ENCODE measurements at places on chromosomes 6 and 20.

- DNase-seq, result no peak
Observed at GRCh38 chr6:2111162-2111677, 134.2 kb downstream of the GMDS start.

GRCh38 chr6:37623666-37624065, 74.0 kb downstream of the MDGA1 start:
- no peak for DNase-seq

- no peak for DNase-seq
Observed at GRCh38 chr6:125232466-125232865, 69.3 kb downstream of the HDDC2 start.

GRCh38 chr6:45721665-45722064, 294.0 kb downstream of the CLIC5 start:
- no peak for DNase-seq

GRCh38 chr20:12358006-12358654, 440.4 kb downstream of the BTBD3 start:
- no peak for DNase-seq

GRCh38 chr20:43535370-43536004, 23.3 kb upstream of the SGK2 start:
- DNase-seq, result no peak

GRCh38 chr6:38573801-38574395, 65.8 kb downstream of the BTBD9 start:
- no peak for DNase-seq

DNA sequence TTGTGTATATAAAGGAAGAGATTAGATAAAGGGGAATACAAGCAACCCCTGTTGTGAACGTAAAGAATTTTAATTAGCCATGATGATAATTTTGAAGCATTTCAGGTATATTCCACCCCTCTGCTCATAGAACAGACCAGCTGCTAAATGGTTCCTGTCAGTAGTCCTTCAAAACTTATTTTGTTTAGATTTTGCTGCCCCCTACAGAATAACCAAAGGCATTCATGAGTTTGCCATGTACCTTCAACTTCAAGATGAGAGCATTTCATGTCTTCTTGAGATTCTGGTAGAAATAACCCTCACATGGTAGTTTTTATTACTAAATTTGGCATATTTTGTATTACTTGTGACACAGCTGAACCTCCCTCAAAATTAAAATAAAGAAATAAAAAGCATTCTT, 1586.7 kb downstream of the HACE1 start:
- DNase-seq, result no peak

DNA sequence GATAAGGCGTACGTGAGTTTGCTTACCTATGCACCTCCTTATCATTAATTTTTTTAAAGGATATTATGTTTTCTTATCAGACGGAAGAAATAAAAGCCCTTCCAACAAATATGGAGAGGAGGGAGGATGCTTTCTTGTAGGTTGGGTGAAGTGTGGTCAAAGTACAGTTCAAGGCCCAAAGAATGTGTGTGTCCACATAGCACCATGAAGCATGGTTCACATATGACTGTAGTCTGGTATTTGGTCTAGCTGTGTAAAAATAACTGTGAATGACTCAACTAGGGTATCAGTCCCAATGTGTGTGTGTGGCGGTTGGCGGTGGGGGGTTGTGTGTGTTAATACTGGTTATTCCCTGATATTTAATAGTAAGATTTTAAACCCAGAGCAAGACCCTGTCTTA, 212.7 kb downstream of the TMEM242 start:
- DNase-seq, result no peak

GRCh38 chr6:22732176-22732970, 163.0 kb downstream of the HDGFL1 start:
- DNase-seq, result no peak

DNA sequence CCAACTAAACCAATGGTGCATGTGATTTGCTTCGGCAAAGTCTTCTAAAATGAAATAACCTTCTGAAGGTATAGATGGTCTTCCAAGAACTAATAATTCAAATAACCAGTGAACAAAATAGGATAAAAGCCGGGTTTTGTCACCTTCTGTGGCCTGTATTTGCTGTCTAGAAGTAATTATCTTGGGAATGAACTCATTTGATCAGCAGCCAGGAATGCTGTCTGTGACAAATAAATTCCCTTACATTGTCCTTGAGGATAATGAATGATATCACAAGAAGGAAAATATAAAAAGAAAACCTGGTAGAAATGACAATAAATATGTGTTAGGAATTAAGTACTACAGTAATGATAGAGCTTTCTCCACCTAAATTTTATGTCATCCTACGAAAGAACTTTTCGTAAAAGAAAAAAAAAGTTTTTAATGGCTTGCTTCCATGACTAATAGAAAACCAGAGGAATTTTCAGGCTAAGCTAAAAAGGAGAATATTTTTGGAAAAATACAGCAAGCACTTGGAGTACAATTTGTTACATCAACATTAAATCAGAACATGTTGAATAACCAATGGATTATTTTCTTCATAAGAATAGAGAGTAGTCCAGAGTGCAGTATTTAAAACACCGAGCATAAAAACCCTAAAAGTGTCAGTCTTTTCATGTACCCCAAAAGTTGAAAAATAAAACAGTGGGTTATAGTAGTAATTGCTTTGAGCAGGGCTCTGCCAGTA, 247.7 kb downstream of the TBC1D7 start:
- no peak for DNase-seq

- no peak for DNase-seq
Observed at GRCh38 chr6:122673343-122673961, 63.2 kb downstream of the PKIB start.

GRCh38 chr20:50484271-50484976, 25.8 kb upstream of the PTPN1 start:
- no peak for DNase-seq

DNA sequence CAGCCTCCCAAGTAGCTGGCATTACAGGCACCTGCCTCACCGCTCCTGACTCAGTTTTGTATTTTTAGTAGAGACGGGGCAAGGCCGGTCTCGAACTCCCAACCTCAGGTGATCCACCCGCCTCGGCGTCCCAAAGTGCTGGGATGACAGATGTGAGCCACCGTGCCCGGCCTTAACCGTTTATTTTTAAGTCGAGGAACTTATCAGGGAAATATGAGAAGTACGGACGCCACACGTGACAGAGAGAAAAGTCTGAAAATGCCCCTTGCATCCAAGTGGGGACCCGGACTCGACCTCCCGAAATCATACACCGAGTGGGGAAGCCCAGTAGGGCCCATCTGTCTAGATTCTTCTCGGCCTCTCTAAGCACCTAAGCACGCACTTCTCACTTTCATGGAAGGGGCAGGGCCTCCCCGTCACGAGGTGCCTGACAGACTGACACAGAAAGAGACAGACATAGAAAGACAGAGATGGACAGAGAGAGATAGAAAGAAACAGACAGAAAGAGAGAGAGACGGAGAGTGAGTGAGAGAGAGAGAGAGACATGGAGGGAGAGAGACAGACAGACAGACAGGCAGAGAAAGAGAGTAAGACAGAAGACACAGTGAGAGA, 756.5 kb upstream of the DEFB115 start:
- DNase-seq, result no peak

GRCh38 chr20:32559753-32560380, 25.3 kb downstream of the NOL4L start:
- DNase-seq, result no peak

DNA sequence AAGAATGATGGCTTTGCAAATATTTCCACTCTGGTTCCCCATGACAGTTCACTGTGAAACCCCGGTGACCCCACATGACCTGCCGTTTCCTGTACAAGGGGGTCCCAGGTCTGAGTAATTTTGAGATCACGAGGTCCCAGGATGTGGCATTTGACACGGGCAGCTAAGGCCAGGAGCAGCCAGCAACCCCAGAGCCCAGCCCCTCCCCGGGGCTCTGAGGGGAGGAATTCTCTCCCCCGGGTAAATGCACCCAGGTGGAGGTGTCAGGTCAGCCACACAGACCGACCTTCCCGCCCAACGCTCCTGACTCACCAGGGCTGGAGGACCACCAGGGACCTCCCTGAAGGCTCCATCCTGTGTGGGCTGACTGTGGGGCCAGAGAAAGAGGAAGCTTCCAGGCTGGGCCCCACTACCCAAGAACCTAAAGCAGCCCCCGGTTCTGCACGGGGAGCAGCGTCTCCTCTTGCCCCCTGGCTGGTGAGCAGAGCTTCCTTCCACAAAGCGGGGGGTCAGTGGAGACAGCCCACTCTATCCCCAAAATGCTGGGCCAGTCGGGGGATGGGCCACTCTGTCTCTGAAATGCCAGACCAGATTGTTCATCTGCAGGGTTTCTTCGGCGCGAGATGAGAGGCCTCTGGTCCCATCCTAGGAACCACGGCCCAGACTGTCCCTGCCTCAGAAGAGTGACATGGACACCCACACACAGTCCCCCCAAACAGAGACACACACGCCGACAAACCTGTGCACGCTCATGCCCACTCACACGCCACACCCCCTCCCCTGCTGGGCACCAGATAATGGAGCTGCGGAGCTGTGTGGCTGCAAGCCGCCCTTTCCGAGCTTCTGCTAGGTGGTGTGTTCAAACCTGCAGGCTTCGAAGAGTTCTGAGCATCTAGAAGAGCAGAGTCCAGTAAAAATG, 23.4 kb upstream of the SLCO4A1 start:
- no peak for DNase-seq

GRCh38 chr20:49751397-49751736, 37.7 kb upstream of the B4GALT5 start:
- no peak for DNase-seq

DNA sequence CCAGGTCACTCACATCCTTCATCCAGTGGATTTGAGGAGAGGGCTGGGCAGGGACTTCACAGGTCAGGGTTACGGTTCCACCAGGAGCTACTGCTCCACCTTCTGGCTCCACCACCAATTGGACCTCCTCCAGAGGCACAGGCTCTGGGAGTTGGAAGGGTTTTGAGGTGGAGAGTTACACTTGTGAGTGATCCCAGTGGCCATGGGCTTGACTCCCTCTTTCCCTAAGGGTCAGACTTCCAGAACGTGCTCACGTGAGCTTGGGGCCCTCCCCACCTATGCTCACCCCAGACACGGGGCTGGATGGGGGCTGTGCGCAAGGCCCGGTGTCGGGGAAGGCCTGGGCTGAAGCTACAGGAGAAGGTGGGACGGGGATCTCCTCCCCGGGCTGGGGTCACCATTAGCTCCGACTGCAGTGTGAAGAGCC, 1.5 kb downstream of the AGER start:
- DNase-seq, result no peak

GRCh38 chr6:163468738-163469137, 54.2 kb downstream of the QKI start:
- DNase-seq, result no peak

- DNase-seq, result no peak
Observed at GRCh38 chr20:60268491-60268890, 310.3 kb downstream of the CDH26 start.

DNA sequence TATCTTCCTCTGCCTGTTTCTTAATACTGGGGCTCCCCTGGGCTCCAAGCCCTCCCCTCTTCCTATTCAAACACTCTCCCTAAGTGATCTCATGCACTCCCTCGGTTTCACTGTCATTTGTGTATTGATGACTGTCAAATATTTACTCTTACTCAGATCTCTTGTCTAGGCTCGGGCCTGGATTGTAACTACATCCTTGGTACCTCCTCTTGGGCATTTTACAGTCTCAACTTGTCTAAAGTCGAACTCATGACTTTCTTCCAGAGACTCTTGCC, 189.4 kb upstream of the PRDM1 start:
- DNase-seq, result no peak

DNA sequence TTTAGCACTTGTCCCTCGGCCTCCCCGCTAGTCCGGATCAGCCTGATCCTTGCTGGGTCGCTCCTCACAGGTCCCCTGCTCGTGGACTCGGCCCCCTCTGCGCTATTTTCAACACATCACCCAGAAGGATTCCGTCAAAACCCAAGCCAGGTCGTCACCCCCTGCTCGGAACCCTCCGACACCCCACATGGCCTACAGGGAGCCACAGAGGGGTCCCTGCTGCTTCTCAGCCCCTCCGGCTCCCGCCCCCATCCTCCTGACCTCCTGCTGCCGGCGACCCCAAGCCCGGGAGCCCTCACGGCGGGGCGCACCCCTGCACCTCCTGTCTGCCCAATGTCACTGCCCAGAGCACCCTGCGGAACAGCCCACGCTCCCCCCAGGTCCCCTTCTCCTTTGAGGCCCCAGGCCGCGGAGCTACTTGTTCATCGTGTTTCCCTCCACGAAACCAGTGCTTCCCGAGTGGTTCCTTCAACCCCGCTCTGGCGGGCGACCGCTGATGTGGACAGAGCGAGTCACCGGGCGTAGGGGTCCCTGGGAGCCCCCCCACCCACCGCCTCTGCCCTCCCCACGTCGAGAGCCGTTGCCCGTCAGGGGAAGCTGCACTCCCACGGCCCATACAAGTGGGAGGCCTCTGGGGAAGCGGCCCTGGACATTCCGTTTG, 638 bp upstream of the MYL9 start:
- no peak for DNase-seq

- no peak for DNase-seq
Observed at GRCh38 chr6:148509800-148510581, 167.4 kb downstream of the SASH1 start.

GRCh38 chr20:45221076-45221475, at the start of gene SEMG2:
Gene SEMG2, plus strand, starts transcription at chr20:45221373. Its CDS starts 17 bp downstream, at chr20:45221390.
- DNase-seq, result no peak

- DNase-seq, result peak; percentile 23
Observed at GRCh38 chr6:12356983-12357972, 67.1 kb downstream of the EDN1 start.

GRCh38 chr6:41579088-41579610, 33.0 kb downstream of the FOXP4 start:
- no peak for DNase-seq

GRCh38 chr20:61900011-61900944, 165.4 kb downstream of the TAF4 start:
- DNase-seq, result no peak

GRCh38 chr6:39608652-39609345, 116.4 kb downstream of the KIF6 start:
- DNase-seq, result no peak

GRCh38 chr6:22756365-22756764, 187.0 kb downstream of the HDGFL1 start:
- no peak for DNase-seq

DNA sequence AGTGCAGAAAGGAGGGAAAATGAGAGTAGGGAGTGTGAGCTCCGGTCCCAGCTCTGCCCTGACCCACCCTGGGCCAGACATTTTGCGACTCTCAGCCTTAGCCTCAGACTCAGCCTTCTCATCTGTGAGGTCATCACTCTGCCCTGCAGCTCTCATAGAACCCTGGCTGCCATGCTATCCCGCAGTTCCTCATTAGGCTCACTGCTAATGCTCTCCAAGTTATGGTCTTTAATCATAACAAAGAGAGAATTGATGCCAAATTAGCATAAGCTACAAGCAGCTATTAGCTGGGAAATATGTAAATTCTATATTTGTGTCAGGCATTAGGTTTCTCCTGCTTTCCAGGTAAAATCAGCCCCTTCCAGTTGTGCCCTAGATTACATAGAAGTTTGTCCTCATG, 46.5 kb upstream of the MLN start:
- DNase-seq, result no peak

- no peak for DNase-seq
Observed at GRCh38 chr20:61810066-61810737, 255.5 kb downstream of the TAF4 start.

- no peak for DNase-seq
Observed at GRCh38 chr6:167211881-167212712, 54.3 kb upstream of the GPR31 start.

GRCh38 chr20:59205044-59205443, 41.4 kb downstream of the ZNF831 start:
- DNase-seq, result no peak
